ENCODE measurements at places on chromosomes 4 and X. TPM values are rescaled to one million over a fixed set of nuclear protein-coding genes. Genes with fewer than 3 reads are reported as not detected.
A peak's percentile ranks its signal among the peaks of the same experiment; 100 is the strongest.

DNA sequence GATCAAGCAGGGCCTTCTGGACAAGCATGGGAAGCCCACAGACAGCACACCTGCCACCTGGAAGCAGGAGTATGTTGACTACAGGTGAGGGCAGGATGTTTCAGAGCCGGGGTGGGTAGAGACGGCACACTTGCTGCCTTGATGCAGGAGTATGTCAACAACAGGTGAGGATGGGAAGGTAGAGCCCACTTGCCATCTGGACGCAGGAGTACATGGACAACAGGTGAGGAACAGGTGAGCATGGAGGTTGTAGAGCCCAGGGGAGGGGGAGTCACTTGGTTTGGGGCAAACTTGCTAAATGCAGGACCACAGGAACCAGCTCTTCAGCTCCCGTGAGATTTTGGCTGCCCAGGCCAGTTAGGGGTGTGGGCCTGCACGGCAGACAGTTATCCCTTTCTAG lies 12.0 kb downstream of the DKC1 start:
- no peak for DNase-seq

DNA sequence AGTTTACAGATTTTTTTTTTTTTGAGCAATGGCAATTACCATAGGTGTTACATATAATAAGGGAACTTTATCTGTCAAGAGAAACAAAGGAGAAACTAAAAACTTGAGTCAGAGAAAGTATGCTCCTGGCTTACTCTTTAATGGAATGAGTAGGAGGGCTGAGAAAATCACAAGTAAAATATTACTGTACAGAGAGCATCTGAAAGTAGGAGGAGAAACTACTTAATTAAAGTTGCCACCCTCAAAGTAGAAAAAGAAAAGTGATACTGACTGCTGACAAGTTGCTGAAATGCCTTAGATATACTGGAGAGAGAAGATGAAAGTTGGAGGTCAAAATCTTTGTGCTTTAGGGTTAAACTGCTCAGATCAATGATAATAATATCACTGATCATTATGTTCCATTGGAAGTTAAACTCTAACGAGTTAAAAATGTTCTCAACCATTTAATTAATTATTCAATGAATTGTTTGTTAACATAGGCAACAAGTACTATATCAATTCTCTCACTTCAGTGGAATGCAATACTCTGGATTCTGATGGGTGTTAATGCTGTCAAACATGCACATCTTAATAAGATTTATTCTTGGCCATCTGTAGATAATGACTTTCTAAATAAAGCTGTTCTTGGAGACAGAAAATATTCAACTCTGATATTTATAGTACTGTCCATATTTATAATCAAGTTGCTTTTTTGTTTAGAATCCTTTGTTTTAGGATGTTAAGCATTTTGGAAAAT lies 61.2 kb upstream of the CAMK2D start:
- DNase-seq: no peak

DNA sequence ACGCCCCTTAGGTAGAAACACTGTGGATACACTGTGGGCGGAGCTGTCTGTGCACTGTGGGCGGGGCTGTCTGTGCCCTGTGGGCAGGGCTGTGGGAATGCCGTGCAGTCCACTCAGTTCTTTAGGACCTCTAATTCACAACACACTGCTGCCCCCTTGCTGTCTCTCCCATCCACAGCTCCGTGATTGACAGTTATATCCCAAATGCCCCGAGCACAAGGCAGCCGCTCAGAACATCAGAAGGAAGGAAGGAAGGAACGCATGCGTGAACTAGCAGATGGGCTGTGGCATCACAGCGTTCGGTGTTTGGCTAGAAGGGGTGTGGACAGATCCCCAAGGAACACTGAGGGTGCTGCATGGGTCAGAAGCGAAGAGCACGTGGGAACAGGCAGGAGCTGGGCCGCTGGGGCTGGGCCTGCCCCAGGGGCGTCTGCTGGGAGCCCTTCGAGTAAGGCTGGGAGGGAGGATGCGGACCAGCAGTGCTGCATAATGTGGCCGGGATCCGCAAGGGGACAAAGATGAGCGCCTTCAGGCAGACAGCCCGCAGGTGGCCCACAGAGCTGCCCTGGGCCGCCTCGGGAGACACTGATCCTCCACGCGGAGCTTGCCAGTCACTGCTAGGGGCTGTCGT lies 29.8 kb downstream of the ACOX3 start:
- peak; percentile 78 for DNase-seq

- no peak for DNase-seq
Observed at GRCh38 chr4:185778307-185778706, 33.7 kb downstream of the SORBS2 start.

DNA sequence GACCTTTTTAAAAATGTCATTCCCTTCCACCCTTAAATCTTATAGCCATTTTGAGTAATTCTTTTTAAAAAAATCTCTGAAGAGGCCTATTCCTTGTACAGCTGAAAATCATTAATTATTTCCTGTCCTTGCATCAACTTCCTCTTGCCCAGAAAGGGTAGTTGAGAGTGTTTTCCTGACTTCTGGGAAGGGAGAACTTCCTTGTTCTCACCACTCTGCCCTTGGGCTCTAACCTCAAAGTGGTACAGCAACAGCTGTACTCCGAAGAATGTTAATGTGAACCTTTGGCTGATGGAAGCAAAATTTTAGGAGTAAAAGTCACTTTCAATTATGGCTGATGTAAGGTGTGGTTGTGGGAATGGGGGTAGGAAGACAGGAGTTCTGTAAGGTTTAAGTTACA lies 15.1 kb upstream of the FABP2 start:
- no peak for DNase-seq

DNA sequence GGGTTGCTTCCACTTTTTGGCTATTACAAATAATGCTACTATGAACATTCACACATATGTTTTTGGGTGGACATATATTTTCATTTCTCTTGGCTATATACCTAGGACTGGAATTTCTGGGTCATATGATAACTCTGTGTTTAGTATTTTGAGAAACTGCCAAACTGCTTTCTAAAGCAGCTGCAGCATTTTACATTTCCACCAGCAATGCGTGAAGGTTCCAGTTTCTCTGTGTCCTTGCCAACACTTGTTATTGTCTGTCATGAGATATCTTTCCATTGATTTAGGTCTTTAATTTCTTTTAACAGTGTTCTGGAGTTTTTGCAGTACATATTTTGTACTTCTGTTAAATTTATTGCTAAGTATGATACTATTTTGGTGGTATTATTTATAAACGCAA lies 48.3 kb downstream of the CLCN5 start:
- DNase-seq: no peak

DNA sequence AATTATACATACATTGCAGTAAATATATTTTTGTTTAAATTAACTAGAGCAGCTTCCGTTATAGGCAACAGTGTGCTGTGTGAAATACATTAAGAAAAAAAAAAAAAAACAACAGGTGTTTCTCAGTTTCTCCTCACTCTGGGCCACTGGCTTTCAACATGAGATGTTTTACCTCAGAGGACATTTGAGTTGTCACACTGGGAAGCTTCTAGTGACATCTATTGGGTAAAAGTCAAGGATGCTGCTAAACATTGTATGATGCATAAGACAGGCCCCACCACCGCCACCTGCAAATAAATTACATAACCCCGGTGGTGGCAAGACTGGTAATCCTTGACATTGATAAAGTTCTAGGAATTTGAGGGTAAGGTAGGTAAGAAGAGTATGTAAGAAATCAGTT lies 1512.2 kb downstream of the C4orf33 start:
- no peak for DNase-seq

GRCh38 chr4:95548738-95549245 lies at the start of gene UNC5C:
Gene UNC5C, minus strand, starts transcription at chr4:95548973.
- DNase-seq: peak; percentile 82

GRCh38 chrX:18016941-18017340 lies 155.8 kb upstream of the RAI2 start:
- no peak for DNase-seq

The SLC4A4 gene
- total RNA-seq: 18.6 TPM

DNA sequence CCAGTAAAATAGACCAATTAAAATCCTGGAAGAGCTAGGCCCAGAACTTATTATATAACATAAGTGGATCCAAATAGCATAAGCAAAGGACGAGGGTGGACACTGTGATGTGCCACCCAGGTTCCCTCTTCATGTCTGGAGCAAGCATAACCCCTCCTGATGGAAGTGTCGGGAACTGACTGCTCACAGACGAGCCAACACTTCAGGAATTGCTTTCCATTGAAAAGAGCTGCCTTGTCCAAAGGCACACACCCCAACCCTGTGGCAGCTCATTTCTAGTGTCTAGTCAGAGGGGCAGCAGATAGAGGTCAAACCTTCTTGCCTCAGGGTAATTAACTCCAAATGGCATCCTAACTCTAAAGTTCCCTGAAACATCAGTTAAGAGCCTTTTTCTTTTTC lies 15.3 kb downstream of the DDIT4L start:
- DNase-seq: no peak

GRCh38 chr4:124191329-124191728 lies 521.2 kb downstream of the ANKRD50 start:
- DNase-seq: no peak

GRCh38 chrX:41607264-41607832 lies 81.4 kb upstream of the GPR34 start:
- no peak for DNase-seq

The SLC6A8 gene
- total RNA-seq: 107 TPM

DNA sequence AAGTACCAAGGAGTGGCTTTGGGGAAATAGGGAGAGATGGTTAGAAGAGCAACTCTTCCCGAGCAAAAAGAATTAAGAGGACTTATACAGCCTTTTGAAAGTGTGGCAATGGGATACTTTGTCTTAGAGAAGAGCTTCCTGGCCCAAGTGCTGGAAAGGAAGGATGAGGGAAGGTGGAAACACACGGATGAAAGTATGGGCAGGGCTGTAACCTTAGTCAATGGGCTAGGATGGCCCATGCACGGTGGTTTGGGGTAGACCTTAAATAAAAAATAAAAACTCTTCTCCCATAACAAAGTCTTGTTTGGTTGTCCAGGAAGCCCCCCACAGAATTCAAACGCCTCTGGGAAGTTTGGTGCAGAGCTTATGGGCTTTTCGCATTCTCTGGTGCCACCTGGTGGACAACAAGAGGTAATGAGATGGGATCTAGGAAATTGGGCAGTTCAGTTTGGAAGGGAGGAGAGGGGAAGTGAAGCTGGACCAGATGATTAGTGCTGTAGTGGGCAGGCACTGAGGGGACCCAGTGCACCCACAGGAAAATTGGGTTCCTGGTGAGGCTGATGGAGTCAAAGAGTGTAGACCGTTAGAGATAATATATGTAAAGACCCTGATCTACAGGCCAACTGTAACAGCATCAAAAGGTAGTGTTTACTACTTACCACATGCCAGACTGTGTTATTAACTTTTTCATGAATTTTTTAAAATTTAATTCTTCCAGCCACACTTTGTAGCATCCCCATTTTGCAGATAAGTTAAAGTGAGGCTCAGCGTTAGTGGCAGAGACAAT lies 13.8 kb upstream of the ENOX2 start:
- peak; percentile 36 for DNase-seq

- DNase-seq: peak; percentile 36
Observed at GRCh38 chr4:186192066-186192612, 772 bp downstream of the CYP4V2 start.

The OPRPN gene
- not detected for total RNA-seq

- no peak for DNase-seq
Observed at GRCh38 chrX:57156397-57157049, 19.3 kb upstream of the SPIN2A start.

DNA sequence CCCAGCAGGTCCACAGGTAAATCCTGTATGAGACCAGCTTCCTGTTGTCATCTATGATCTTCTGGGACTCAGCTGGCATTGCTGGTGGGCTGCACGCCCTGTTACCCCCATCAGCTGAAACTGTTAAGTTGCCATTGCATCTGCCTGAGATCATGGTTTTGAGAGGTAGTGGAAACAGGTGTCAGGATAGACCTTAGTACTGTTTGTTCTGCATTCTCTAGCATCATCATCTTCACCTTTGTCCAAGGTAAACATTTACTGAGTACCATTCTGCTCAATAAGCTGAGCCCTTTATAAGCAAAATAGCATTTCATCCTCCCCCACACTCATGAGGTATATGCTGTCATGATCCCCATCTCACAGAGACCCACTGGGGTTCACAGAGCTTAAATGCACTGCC lies 42.9 kb upstream of the PROM1 start:
- DNase-seq: no peak

DNA sequence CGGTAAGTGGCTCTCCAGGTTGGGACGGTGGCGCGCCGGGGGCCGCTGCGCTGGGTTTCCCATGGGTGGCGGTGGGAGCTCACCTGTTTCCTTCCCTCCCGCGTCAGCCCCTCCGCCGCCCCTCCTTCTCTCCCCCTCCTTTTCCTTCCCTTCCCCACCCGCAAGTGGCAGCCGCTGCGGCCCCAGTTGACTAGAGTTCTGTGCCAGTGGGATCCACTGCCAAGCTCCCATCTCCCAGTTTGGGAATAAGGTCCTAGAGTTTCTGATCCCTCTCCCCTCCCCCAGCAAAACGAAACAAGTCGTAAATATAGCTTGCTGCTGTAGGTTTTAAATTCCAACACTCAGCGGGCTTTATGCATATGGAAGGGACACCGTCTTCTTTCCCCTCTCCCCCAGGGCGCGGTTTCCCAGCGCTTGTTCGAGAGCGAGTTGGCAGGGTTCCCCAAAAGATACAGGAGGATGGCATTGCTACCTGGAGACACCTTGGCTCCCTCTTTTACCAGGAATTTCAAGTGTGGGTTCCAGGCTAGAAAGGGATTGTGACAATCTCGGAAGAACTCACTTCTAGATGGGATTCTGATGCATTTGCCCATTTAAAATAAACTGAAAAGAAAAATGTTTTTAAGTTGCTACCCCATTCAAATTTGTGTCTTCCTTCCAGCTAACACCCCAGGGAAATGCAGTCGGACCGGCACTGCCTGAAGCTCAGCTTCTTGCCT lies 1.2 kb downstream of the TLL1 start:
- DNase-seq: no peak

DNA sequence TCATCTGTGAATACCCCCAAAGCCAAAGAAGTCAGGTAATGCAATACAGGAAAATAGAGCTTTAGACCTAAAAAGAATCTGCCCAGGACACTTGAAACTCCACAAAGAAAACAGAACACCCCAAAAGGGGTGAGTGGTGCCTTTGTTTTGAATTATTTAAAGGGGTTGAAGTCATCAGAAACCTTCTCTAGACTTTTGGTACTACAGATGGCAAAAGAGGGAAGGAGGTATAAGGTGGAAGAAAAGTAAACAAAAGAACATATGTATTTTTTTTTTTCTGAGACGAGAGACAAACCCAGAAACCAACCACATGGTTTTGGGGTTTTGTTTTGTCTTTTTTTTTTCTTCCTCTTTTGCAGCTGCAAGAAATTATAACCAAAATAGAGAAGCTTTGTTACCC lies 1477.8 kb downstream of the C4orf33 start:
- DNase-seq: no peak

The NLRP2B gene
- not detected for total RNA-seq

DNA sequence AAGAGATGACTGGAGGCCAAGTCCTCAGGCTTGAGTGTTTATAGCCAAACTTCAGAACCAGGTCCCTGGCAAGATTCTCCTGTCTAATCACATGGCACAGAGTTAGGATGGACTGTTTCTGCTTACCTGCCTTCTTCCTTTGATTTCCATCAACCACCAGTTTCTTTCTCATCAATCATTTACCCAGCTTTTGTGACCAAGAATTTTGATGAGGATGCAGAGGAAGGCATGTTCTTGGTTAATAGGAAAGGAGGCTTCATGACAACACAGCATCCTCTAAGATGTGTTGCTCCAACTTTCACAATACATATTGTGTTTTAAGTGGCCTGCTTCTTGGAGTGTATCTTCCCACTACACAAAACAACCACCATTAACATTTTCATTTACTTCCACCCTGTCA lies 65.3 kb downstream of the NFKB1 start:
- DNase-seq: no peak

GRCh38 chr4:86184216-86184900 lies 175.5 kb downstream of the MAPK10 start:
- DNase-seq: no peak
